ENCODE measurements at places on chromosomes 2 and 18.

DNA sequence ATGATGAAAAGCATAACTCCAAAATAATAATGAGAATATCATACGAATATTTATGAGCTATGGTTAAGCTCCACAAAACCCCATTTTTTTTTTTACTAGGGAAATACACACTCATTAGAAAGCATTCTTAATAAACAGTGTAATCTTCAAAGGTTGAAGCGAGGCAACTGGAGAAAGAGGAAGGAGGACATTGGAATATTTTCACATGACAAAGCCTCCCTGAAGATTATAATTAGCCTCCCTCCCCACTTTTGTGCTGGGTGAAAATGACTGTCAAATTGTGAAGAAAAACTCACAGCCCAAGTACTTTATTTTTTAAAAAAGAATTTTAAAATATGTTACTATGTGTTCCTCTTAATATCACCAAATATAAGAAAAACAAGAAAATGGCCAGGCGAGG is 64.1 kb upstream of the NFU1 start:
- no peaks in the 10 kb centered on the region for H3K4me1 ChIP-seq
- no peak overlapping the region for H3K4me3 ChIP-seq
- H3K36me3 ChIP-seq, result no peaks in the 10 kb centered on the region
- 0 out of 2 replicates have a peak, but pooled peaks cover 1% of the 10 kb centered on the region for H3K27me3 ChIP-seq
- no peak overlapping the region for H3K27ac ChIP-seq
- no peak for DNase-seq

- H3K4me3 ChIP-seq, result no peak overlapping the region
- H3K27ac ChIP-seq, result no peak overlapping the region
- no peaks in the 10 kb centered on the region for H3K36me3 ChIP-seq
- H3K4me1 ChIP-seq, result no peaks in the 10 kb centered on the region
Measured at GRCh38 chr2:202690321-202690900, 55.6 kb downstream of the FAM117B start.

DNA sequence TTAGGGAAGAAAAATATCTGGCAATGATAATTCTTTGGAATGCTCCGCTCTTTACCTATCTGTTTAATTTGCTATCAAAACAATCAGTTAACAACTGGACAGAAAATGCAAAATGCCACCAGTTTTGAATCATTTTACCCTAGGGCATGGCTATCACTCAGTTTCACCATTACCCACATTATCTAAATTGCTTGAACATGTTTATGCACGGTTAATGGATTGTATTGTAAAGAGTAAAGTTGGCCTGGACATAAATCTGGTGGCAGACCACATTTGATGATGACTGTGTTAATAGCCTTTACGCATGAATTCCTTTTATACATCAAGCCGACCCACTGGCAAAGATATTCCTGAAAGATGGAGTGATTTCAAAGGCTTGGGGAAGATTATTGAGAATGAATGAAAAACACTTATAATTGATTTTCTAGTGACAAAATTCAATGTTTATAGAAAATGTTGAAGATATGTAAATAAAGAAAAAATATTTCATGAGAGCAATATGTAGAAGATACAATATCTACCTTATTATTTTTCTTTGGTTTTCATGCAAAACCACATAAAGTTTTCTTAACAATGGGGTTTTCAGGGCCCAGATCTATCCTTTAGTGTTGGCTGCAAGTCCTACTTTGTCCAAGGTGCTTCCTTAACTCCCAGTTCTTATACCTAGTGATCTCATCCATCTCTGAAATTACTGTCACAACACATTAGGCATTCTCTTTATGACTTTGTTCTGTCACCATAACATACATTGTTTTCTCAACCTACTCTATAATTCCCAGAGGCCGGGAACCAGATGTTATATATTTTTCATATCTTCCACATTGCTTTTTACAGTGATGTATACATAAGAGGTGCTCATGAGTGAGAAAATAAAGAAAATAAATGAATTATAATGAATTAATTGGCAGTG is 265.1 kb downstream of the RIT2 start:
- H3K4me3 ChIP-seq, result no peak overlapping the region
- no peak overlapping the region for H3K27ac ChIP-seq
- no peaks in the 10 kb centered on the region for H3K36me3 ChIP-seq

DNA sequence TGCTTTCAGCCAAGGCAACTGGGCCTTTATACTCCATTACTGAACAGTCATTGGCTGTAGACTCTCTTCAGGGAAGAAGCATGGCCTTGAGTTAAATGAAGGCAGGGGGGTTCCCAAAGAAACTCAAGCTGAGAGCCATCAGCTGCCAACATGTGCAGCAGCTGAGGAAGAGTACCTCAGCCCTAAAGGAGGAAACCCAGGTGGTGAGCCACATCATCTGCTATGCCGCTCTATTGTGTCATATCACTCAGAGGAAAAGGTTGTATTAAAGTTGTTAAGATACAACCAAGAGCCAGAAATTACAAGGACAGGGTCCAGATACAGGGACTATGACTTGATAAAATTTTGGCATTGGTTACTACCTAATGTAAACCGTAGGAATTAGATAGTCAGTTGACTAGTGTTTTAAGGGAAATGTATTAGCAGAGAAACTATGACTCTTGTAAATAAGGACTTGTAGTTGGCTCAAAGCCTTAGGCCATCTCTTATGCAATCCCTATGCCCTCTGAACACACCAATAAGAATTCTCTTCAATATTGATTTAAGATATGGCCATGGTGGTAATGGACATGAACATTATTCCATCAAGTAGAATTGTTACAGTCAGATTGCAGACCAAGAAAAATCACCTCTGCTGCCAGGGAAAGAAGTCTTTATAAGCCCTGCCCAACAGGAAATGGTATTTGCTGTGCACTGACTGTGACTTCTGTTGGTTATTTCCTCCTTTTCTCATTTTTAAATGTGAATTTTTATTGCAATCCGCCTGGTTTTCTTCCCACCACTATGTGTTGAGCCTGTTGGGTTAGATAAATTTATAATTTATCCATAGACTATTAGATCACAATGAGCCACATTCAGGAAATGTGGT is 9.2 kb upstream of the LRPPRC start:
- H3K36me3 ChIP-seq, result no peaks in the 10 kb centered on the region
- no peak overlapping the region for H3K4me3 ChIP-seq
- no peak overlapping the region for H3K27ac ChIP-seq
- H3K4me1 ChIP-seq, result no peaks in the 10 kb centered on the region
- DNase-seq, result no peak

DNA sequence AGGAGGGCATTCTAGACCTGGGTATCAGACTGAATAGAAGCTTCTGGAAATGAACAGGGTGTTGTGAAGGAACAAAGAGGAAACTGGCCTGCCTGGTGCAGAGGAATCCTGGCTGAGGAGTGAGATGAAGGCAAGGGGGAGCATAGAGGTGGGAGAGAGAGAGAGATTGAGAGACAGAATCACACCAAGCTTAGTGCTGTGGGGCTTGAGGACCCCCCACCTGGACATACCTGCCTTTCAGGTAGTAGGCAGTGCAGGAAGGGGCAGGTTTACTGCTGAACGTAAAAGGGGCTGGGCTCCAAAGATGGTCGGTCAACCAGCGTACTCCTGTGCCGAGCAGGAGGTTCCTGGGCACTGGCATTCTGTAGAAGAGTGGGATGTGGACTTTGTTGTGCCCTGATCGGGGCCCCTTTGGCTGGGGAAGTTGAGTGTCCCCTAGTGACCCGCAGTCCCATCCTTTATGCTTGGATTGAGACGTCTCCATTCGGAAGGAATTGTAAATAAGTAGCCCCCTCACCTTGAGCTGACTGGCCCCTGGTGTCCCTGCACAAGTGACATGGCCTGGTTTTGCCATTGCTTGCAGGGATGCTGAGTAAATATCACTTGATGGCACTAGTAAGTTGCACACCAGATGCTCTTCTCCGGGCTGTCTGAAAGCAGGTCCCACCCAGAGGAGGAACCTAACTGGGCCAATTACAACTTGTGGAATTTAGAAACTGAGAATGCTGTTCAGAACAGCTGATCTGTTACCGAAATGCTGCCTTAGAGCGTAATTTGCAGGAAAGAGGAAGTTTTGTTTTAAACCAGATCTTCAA is 1.4 kb downstream of the UBE2F start:
- H3K27ac ChIP-seq, result no peak overlapping the region
- H3K4me3 ChIP-seq, result no peak overlapping the region
- H3K4me1 ChIP-seq, result peaks cover 2% of the 10 kb centered on the region
- DNase-seq, result no peak
- no peaks in the 10 kb centered on the region for H3K27me3 ChIP-seq

DNA sequence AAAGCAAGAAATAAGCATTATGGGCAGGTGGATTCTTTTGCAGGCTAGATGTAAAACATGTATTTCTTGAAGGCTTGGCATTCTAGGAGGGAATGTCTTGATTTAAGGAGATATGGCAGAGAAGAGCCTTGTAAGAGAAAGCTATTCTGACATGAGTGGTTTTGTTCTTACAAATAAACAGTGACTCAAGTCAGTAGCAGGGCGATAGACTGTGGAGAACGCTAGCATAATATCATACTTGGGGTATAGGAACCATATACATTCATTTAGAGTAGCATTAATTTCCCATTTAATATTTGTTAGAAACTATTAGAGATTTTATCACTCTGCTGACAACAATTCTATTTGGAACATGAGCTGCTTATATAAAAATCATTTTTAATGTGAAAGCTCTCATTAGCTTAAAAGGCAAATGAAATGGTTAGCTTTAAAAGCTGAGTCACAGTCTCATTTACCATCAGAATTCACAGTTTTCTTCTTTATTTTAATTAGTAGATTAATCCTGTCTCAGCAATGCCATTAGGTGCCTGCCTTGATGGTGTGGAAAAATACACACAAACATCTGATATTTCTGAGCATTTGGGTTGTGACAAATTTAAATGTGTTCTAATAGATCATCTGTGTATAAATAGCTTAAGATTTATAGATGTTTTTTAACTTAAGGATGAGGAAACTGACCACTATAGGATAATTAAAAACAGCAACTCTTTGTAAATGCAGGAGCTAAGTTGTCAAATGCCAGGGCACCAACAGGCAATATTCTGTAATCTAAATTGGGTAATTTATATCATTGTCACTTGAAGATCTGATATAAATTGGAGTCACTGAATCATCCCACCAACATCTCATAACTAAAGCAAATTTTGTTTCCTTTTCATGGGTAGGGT is 276.7 kb downstream of the PLCL1 start:
- no peaks in the 10 kb centered on the region for H3K36me3 ChIP-seq
- H3K4me1 ChIP-seq, result no peaks in the 10 kb centered on the region
- H3K27ac ChIP-seq, result no peak overlapping the region
- H3K27me3 ChIP-seq, result no peaks in the 10 kb centered on the region
- no peak for DNase-seq
- no peak overlapping the region for H3K4me3 ChIP-seq

GRCh38 chr2:232537499-232537898 is 2.0 kb upstream of the CHRNG start:
- peaks cover 6% of the 10 kb centered on the region for H3K4me1 ChIP-seq
- H3K4me3 ChIP-seq, result no peak overlapping the region
- no peak overlapping the region for H3K27ac ChIP-seq

- H3K27ac ChIP-seq, result no peak overlapping the region
- H3K4me3 ChIP-seq, result no peak overlapping the region
- H3K4me1 ChIP-seq, result no peaks in the 10 kb centered on the region
- no peaks in the 10 kb centered on the region for H3K27me3 ChIP-seq
- no peaks in the 10 kb centered on the region for H3K36me3 ChIP-seq
Measured at GRCh38 chr2:65046633-65047407, 9.4 kb upstream of the CEP68 start.

DNA sequence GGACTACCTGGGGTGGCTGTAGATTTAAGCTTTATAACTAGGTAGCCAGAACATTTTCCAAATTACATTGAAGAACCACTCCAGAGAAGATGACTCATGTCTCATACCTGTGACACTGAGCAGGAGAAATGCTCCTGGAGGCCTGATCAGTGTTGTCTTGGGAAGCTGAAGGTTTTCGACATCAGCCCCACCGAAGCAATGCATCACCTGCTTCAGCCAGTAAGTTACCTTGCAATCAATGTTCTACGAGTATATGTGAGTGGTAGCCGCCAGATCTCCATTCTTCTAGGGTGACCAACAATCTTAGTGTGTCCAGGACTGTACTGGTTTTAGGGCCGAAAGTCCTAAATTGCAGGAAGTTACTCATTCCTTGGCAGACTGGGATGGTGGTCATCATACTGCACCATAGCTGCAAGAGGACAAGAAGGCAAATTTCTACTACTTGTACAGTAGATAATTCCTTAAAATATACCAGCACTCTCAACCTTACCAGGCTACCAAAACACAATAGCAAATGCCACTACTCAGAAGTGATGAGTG is 109.3 kb upstream of the LINC00305 start:
- H3K4me1 ChIP-seq, result no peaks in the 10 kb centered on the region
- H3K36me3 ChIP-seq, result no peaks in the 10 kb centered on the region
- H3K4me3 ChIP-seq, result no peak overlapping the region
- no peak for DNase-seq
- H3K27me3 ChIP-seq, result no peaks in the 10 kb centered on the region

- DNase-seq, result no peak
- no peaks in the 10 kb centered on the region for H3K4me1 ChIP-seq
- H3K36me3 ChIP-seq, result no peaks in the 10 kb centered on the region
- H3K4me3 ChIP-seq, result no peak overlapping the region
Measured at GRCh38 chr18:2653467-2653866, 2.1 kb upstream of the SMCHD1 start.

DNA sequence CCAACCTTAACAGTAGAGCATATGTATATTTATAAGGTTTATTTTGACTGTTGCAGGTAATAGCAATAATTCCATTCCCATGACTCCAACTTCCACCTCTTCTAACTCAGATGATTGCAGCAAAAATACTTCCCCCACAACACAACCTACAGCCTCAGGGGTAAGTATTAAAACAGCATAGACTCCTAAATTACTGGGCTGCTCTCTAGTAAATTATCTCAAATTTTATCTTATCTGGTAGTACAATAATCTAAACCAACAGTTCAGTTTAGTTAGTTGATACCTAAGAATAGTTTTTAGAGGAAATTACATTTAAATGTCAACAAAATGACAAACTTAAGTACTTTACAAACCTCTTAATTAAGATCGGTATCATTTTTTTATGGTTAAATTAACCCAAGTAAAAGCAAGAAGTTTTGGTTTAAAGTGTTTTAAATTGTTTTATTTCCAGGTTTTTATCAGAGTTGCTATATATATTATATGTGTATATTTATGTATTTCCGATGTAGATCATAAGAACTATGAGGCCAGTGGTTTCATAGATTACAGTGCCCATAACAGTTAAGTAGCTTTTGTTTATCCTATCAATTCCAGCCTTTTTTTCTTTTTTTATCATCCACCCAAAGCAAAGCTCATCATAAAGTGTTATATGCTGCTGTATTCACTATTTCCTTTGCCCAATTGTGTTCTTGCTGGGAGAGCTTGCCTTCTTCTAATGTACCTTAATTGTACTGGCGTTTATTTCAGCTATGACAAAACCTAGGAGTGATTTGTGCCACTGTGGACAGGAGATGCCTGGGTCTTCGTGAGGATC is 13.7 kb downstream of the GATA6 start:
- H3K27ac ChIP-seq, result no peak overlapping the region
- H3K27me3 ChIP-seq, result peaks cover 12% of the 10 kb centered on the region
- no peak for DNase-seq

DNA sequence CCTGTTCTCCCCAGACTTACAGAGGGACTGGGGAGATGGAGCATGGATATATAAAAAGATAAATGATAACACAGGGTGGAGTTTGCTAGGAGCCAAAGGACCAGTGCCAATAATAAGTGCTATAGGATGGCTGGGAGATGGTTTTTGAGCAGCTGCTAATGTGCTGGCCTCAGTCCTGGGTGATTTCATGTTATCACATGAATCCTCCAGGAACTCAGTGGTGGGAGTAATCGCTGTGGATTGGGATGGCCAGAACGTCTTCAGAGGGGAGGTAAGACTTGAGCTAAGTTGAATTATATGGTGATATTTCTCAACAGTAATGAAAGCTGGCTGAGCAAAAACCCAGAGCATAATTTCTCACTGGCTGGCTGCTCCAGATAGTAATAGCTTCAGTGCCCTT is 441.4 kb downstream of the SLC4A3 start:
- no peak for DNase-seq
- H3K4me1 ChIP-seq, result no peaks in the 10 kb centered on the region
- no peak overlapping the region for H3K27ac ChIP-seq
- no peaks in the 10 kb centered on the region for H3K36me3 ChIP-seq
